ENCODE measurements at places on chromosomes 5 and 9. TPM values are rescaled to one million over a fixed set of nuclear protein-coding genes. Genes with fewer than 3 reads are reported as not detected.
A peak's percentile ranks its signal among the peaks of the same experiment; 100 is the strongest.

- DNase-seq = peak; percentile 90
These were observed at the start of gene AK3 for GRCh38 chr9:4740638-4741364. Gene AK3, minus strand, starts transcription at chr9:4741202. Its CDS starts 115 bp downstream, at chr9:4741087.

DNA sequence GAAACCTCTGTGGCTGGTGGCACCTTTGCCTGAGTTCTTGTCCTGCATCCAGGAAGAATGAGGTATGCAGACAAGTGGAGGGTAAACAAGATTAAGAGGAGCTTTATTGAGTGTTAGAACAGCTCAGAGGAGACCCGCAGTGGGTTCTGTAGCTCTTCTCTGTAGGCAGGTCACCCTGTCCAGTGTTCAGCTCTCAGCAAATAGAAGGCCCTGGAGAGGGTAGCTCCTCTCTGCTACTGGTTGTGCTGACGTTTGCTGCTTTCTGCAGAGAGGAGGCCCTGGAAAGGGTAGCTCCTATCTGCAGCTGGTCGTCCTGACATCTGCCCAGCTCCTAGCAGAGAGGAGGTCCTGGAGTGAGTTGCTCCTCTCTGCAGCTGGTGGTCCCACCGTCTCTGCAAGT, 96.8 kb upstream of the CCDC112 start:
- no peak for DNase-seq

HTR4 gene
- not detected for total RNA-seq

SARDH gene
- total RNA-seq = 1.6 TPM

PRR16 gene
- not detected for total RNA-seq

Measured in activated naive CD8-positive, alpha-beta T cell treated with anti-CD3 and anti-CD28 coated beads, Interleukin-2, amount 10 ng/mL, durations not matched to agents 7 days and 5 days (primary cell).